ENCODE measurements at places on chromosomes 6 and 20.

DNA sequence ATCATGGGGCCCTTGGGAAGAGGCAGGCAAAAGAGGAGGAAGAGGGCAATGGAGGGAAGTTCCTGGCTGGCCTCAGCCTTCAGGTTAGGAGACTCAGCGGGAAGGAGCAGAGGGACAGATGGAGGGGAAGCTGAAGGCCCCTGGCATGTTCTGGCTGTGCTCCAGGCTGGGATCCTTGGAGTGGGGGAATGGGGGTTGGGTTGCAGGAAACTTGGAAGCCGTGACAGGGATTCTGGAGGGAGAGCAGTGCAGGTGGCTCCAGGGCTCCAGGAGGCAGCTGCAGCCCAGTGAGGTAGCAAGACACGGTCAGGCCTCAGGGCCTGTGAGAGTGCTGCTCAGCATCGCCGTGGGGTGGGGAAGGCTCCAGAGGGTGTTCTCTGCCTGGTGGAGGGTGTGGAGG, 64.6 kb upstream of the SCP2D1 start:
- no peak for DNase-seq

DNA sequence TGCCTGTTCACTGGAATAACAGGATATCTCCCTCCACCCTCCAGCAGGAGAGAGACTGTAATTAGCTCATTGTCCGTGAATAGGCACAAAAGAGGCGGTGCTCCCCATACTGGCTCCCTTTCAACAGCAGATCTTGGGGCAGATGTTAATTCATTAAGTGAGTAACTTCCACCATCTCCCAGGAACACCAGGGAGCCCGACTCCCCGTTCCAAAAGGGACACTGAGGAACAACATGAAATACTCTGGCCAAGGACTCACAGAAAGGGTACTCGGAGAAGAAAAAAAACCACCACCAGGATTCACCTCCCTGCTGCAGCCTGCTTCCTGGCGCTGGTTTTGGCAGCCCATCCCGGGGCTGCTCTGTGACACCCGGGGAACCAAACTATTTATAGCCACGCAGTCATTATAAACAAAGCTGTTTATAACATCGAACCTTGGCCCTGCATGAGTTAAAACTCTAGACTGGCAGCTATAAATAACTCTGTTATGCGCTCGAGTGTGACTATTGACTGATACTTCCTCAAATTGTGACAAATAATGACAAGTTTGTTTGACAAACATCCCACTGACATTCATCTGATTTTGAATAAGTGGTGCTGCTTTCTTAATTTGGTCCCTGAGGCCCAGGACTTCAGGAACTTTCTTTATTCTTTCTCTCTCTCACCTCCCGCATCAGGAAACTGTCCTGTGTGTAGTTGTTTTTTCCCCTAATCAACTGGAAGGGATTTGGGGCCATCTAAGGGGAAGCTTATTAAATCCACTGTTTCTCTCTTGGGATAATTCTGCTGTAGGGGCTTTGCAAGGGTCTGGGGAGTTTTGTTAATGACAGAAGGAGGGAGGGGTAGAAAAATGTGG, 521.6 kb downstream of the CD83 start:
- DNase-seq = no peak

GRCh38 chr6:30591008-30591407, 19.8 kb downstream of the ABCF1 start:
- DNase-seq = no peak

- DNase-seq = no peak
Observed at GRCh38 chr6:106446287-106446885, 85.9 kb downstream of the CRYBG1 start.
